ENCODE measurements at places on chromosomes 2 and 18. TPM values are rescaled to one million over a fixed set of nuclear protein-coding genes. Genes with fewer than 3 reads are reported as not detected.

The HNMT gene
- not detected for polyA plus RNA-seq

The C2orf78 gene
- not detected for polyA plus RNA-seq

The KCNF1 gene
- polyA plus RNA-seq: 12.9 TPM

The MTLN gene
- polyA plus RNA-seq: 55.6 TPM

The SF3B1 gene
- polyA plus RNA-seq: 1,143 TPM

All from neural cell (in vitro differentiated cells).